ENCODE measurements at places on chromosomes 12 and 14.

GRCh38 chr12:57296291-57296690, 45.3 kb upstream of the STAC3 start:
- no peak for DNase-seq

DNA sequence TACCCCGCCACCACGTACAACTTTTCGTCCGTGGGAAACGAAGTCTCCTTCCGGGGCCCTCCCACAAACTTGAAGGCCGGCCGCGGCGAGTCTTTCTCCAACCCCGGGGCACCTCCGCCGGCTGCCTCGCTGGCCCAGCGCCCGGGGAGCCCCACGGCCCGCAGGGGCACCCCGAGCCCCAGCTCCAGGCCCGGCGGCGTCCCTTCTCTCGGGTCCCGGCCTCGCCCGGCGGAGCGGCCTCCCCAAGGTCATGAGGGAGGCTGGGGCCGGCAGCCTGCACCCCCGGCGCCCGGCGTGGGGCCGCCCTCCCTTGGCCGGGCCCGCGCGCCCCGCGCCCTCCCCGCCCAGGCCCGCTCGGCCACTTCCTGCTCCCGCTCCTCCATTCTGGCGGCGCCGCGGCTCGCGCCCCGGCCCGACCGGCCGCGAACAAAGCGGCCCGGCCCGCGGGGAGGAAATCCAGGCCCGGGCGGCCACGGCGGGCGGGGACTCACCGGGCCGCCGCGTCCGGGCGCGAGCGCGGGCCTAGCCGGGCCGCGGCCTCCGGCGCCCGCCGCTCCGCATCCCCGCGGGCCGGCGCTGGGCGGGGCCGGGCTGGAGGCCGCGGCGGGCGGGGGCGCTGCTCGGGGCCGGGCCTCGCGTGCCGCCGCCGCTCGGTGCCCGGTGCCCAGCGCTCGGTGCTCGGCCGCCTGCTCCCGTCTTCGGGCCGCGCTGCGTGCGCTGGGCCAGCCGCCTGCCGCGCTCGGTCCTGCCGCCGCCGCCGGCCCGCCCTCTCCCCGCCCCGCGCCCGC, at the start of gene AKT1:
AKT1 (minus strand) TSS at position 756 of the 788 bp plus-strand sequence. CDS start 3,105 bp downstream, outside the sequence.
- DNase-seq: no peak

GRCh38 chr12:100904270-100904669, 109.7 kb downstream of the ANO4 start:
- DNase-seq: no peak

- DNase-seq: no peak
Measured at GRCh38 chr14:62462988-62463387, 582.3 kb downstream of the KCNH5 start.

GRCh38 chr12:69948851-69949250, 123.8 kb downstream of the MYRFL start:
- no peak for DNase-seq

DNA sequence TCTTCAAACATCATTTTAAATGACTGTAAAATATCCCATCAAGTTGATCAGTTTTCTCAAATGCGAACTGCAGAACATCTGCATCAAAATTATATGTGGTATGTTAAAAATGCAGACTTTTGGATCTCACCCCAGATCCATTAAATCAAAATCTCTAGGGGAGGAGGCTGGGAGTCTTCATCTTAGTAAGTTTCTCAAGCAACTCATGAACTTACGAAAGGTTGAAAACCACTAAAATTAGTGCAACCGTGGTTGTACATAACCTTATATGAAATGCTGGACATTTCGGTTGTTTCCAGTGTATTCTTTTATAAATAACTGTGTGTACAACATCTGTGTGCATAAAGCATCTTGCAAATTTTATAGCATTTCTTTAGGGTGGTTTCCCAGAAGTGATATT, 39.2 kb downstream of the ZFP36L1 start:
- no peak for DNase-seq

DNA sequence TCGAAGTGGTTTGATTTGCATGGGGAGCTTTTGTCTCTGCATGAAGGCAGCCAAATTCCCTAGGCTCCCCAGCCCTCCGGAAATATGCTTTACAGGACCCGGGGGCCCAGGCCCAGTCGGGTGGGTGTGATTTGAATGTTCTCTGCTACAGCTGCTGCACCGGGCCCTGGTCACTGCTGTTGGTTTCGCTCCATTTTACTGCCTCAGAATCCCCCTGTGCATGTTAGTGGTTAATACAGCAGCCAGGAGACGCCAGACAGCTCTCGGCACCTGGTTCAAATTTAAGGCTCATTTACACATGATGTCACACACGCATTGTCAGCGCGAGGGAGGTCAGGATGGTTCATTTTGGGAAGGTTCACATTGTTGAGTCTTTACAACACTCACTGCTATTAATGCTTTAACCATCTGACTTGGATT, 99.6 kb downstream of the SLC38A6 start:
- DNase-seq: no peak

- peak; percentile 3 for DNase-seq
Measured at GRCh38 chr14:81464253-81465002, 64.3 kb upstream of the STON2 start.

DNA sequence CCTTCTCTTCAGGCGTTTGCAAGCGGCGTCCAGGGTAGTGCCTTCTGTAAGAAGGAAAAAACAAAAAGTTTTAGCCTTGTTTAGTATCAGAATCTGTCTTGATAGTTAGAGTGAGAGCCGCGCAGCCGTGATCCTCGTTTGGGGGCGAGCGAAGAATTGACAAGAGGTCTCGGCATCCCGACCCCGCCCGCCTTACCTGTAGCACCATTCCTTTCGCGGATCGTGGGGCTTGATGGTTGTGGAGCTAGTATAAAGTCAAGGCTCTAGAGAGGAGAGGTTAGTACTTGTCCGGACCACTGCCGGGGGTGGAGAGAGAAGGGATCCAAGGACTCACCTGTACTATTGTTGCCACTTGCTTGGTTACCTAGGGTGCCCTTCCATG, 494 bp downstream of the TMTC3 start:
- DNase-seq: no peak

DNA sequence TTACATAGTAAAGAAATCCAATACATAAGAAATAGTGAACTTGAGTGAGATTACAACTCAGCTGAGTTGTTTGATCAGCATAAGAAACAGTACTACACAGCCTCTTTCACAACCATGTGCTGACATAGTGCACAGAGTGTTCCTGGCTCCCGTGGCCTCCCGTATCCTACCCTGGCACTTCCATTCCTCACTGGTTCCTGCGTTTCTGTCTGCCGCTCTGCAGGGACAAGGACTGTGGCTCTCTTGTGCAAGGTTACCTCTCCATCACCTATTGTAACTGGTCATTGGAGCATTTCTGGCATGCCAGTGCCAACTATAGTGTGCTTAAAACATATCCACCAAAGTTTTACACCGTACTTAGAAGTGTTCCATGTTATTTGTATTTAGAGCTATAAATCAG, 46.3 kb upstream of the PCED1B start:
- no peak for DNase-seq

GRCh38 chr12:79857675-79858074, 77.2 kb downstream of the PPP1R12A start:
- no peak for DNase-seq

DNA sequence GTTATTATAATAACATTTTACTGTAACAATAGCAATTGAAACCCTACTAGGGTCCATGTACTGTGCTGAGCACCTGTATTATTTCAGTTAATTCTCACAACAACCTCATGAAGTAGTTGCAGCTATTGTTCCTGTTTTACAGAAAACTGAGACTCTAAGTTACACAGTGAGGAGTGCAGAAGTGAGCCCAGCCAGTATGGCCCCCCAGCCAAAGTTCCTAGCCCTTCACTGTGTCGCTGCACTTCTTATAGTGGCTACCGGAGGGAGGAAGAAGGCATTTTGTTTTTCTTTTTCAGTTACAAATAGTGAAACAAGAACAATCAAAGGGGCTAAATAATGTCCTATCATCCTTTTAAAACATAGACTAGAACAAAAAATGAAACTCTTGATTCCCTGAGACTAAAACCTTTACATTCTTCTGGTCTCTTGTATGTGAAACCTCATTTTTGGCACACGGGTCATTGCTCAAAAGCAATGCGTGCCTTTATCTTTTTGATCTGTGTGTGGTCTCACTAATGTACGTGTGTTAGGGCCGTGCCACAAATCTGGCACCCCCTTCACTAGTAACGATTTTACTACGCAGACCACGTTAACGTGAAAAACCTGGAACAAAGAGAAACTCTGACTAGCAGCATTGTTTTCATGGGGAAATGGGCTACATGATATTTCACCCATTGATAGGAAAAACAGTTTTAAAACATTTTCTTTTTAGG, 88.7 kb downstream of the LLPH start:
- DNase-seq: no peak

- DNase-seq: no peak
Measured at GRCh38 chr14:93707475-93707874, 80.8 kb downstream of the PRIMA1 start.

DNA sequence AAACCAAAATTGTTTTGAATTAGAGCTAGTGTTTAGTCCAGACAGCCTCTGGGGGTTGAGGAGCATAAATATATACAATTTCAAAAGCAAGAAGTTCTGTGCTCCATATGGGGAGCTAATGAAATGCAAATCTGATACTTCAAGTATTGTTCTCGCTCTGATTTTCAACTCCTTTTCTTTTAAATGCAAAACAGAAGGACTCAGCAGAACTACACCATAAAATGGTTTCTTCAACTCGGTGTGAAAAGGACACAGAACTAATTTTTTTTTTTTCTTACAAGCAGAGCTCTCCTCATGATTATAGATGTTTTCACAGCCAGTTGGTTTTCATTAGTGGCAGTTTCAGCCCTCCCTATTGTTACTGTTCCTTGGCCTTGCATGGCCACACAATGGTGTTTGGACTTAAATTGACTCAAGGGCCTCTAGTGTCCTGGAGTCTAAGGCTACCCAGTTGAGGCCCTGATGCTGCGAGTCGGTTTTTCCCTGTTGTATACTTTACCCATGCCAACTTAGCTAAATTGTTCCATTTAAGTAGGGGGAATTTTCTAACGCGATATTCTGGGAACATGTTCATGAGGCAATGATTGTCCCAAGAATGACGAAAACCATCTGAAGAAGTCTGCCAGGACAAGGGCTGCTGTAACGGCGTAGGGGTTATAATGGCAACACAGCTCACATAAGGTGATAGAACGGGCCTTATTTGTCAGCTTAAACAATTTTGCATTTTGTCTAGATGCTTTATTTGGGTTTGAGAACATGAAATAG, 120.3 kb downstream of the GPR135 start:
- DNase-seq: no peak
